ENCODE measurements at places on chromosomes 5 and 9. TPM values are rescaled to one million over a fixed set of nuclear protein-coding genes. Genes with fewer than 3 reads are reported as not detected.

The GPRIN1 gene
- 0.49 TPM for total RNA-seq

- DNase-seq: no peak
- H3K4me3 ChIP-seq: no peak overlapping the region
- H3K27me3 ChIP-seq: no peaks in the 10 kb centered on the region
- no peak overlapping the region for H3K27ac ChIP-seq
- H3K36me3 ChIP-seq: no peaks in the 10 kb centered on the region
- no peaks in the 10 kb centered on the region for H3K4me1 ChIP-seq
These were observed 118.6 kb upstream of the SARDH start for GRCh38 chr9:133856798-133857197.

- H3K27ac ChIP-seq: peak overlapping the region; percentile 92
- H3K36me3 ChIP-seq: no peaks in the 10 kb centered on the region
- no peak for DNase-seq
- H3K27me3 ChIP-seq: no peaks in the 10 kb centered on the region
- H3K4me1 ChIP-seq: peaks cover 62% of the 10 kb centered on the region
These were observed 2.7 kb downstream of the BNC2 start for GRCh38 chr9:16867576-16868311.

GRCh38 chr5:1815881-1816292 is 14.7 kb downstream of the NDUFS6 start:
- H3K27me3 ChIP-seq: no peaks in the 10 kb centered on the region
- DNase-seq: no peak
- no peaks in the 10 kb centered on the region for H3K4me1 ChIP-seq
- peaks cover 72% of the 10 kb centered on the region for H3K36me3 ChIP-seq

- H3K27ac ChIP-seq: peak overlapping the region; percentile 61
- H3K27me3 ChIP-seq: no peaks in the 10 kb centered on the region
- no peak overlapping the region for H3K4me3 ChIP-seq
- H3K36me3 ChIP-seq: no peaks in the 10 kb centered on the region
- H3K4me1 ChIP-seq: peaks cover 9% of the 10 kb centered on the region
These were observed 165.3 kb downstream of the ERCC6L2 start for GRCh38 chr9:96040591-96041461.

The PRR16 gene
- 19.6 TPM for total RNA-seq

- no peaks in the 10 kb centered on the region for H3K4me1 ChIP-seq
- H3K27ac ChIP-seq: no peak overlapping the region
- DNase-seq: no peak
- no peak overlapping the region for H3K4me3 ChIP-seq
- H3K27me3 ChIP-seq: no peaks in the 10 kb centered on the region
- H3K36me3 ChIP-seq: no peaks in the 10 kb centered on the region
These were observed 262.5 kb downstream of the DOCK8 start for GRCh38 chr9:477193-477592.

DNA sequence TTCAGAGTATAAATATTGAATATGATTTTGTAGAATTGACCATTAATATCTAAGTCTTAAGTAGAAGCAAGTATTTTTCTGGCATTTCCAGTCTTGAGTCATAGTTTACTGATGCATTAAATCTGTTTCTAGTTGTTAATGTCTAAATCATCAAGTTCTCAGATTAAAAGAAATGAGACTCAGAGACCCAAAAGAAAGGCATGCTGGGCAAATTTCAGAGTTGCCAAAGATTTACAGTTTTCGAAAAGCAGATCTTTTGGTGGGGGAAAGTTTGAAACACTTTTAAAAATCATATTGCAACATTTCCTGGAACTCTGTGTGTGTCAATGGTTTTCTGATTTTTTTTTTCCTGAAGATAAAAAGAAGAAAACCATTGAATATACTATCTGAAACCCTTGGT is 60.9 kb downstream of the ANKRD55 start:
- H3K27me3 ChIP-seq: no peaks in the 10 kb centered on the region
- DNase-seq: no peak
- no peak overlapping the region for H3K27ac ChIP-seq
- H3K4me3 ChIP-seq: no peak overlapping the region

GRCh38 chr5:59051951-59052350 is 469.1 kb downstream of the RAB3C start:
- no peak for DNase-seq
- no peaks in the 10 kb centered on the region for H3K36me3 ChIP-seq
- H3K27me3 ChIP-seq: no peaks in the 10 kb centered on the region
- peaks cover 8% of the 10 kb centered on the region for H3K4me1 ChIP-seq

The KCNV2 gene
- total RNA-seq: not detected

GRCh38 chr5:107671742-107672210 is 1.0 kb upstream of the EFNA5 start:
- no peaks in the 10 kb centered on the region for H3K36me3 ChIP-seq
- no peaks in the 10 kb centered on the region for H3K27me3 ChIP-seq
- H3K27ac ChIP-seq: peak overlapping the region; percentile 91
- H3K4me3 ChIP-seq: peak overlapping the region; percentile 39
- peaks cover 20% of the 10 kb centered on the region for H3K4me1 ChIP-seq

- H3K36me3 ChIP-seq: no peaks in the 10 kb centered on the region
- no peak overlapping the region for H3K4me3 ChIP-seq
- peak overlapping the region; percentile 7 for H3K27ac ChIP-seq
- no peak for DNase-seq
These were observed 24.0 kb downstream of the ADAMTSL2 start for GRCh38 chr9:133558191-133559126.

- no peak overlapping the region for H3K27ac ChIP-seq
- H3K4me1 ChIP-seq: no peaks in the 10 kb centered on the region
- H3K36me3 ChIP-seq: no peaks in the 10 kb centered on the region
- no peaks in the 10 kb centered on the region for H3K27me3 ChIP-seq
- no peak for DNase-seq
- H3K4me3 ChIP-seq: no peak overlapping the region
These were observed 238.3 kb upstream of the EDIL3 start for GRCh38 chr5:84623019-84623418.

GRCh38 chr5:93184041-93184440 is 397.0 kb downstream of the NR2F1-AS1 start:
- no peaks in the 10 kb centered on the region for H3K27me3 ChIP-seq
- no peaks in the 10 kb centered on the region for H3K4me1 ChIP-seq
- no peak for DNase-seq
- H3K36me3 ChIP-seq: no peaks in the 10 kb centered on the region

GRCh38 chr5:154999865-155000264 is 13.7 kb upstream of the KIF4B start:
- H3K27me3 ChIP-seq: no peaks in the 10 kb centered on the region
- DNase-seq: no peak
- no peaks in the 10 kb centered on the region for H3K4me1 ChIP-seq
- H3K4me3 ChIP-seq: no peak overlapping the region

The CKMT2 gene
- 3.4 TPM for total RNA-seq

The EIF4E1B gene
- not detected for total RNA-seq

The PCDHB16 gene
- total RNA-seq: 12.3 TPM

- H3K27ac ChIP-seq: peak overlapping the region; percentile 64
- no peaks in the 10 kb centered on the region for H3K36me3 ChIP-seq
- H3K4me3 ChIP-seq: no peak overlapping the region
- no peaks in the 10 kb centered on the region for H3K27me3 ChIP-seq
- DNase-seq: no peak
- H3K4me1 ChIP-seq: peaks cover 32% of the 10 kb centered on the region
These were observed 121.3 kb downstream of the LHFPL2 start for GRCh38 chr5:78527054-78527859.

The GAS1 gene
- total RNA-seq: 163 TPM

- H3K27ac ChIP-seq: no peak overlapping the region
- H3K4me1 ChIP-seq: no peaks in the 10 kb centered on the region
- no peaks in the 10 kb centered on the region for H3K27me3 ChIP-seq
- no peak for DNase-seq
- no peak overlapping the region for H3K4me3 ChIP-seq
These were observed 268.4 kb downstream of the HINT1 start for GRCh38 chr5:130896636-130897035.

All from vagina (tissue), 2 donors.